ENCODE measurements at places on chromosomes 2 and 18. TPM values are rescaled to one million over a fixed set of nuclear protein-coding genes. Genes with fewer than 3 reads are reported as not detected.

DNA sequence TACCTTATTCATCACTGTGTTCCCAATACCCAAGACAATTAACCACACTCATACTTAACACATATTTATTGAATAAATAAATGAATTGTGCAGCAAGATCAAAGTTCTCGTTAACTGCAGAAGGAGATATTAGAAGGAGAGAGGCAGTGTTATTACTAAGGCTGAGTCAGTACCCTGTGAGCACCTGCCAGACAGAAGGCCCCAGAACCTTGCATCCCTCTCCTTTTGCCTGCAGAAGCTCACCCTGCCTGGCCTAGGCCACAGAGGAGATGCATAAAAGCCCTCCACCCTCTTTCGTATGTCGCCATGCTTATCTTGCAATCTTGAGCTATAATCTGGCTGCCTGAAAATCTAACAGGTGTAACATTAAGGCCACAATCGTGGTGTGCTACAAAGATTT, 20.5 kb upstream of the RNF149 start:
- no peaks in the 10 kb centered on the region for H3K36me3 ChIP-seq
- no peak overlapping the region for H3K27ac ChIP-seq
- H3K4me3 ChIP-seq: no peak overlapping the region
- no peaks in the 10 kb centered on the region for H3K27me3 ChIP-seq

GRCh38 chr2:157506586-157506985, 62.7 kb upstream of the CYTIP start:
- H3K27me3 ChIP-seq: peaks cover 4% of the 10 kb centered on the region
- DNase-seq: no peak
- no peak overlapping the region for H3K27ac ChIP-seq
- peaks cover 3% of the 10 kb centered on the region for H3K4me1 ChIP-seq

DNA sequence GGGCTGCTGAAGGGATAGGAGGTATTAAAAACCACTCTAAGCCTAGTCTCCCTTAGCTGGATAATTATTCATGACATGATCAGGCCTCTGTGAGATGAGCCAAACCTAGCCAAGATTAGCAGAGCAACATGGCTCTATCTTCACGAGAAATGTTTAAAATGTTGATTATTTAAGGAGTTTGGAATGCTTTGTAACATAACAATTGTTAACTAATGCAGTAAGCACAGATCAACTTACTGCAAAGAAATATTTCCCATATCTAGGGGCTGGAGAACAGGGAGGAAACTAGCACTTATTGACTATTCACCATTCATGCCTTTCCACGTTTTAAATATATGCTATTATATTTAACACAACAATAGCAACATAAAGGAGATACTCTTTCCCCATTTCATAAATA, 833.7 kb upstream of the CHAC2 start:
- no peak overlapping the region for H3K27ac ChIP-seq
- H3K27me3 ChIP-seq: no peaks in the 10 kb centered on the region
- no peak for DNase-seq
- no peak overlapping the region for H3K4me3 ChIP-seq
- peaks cover 8% of the 10 kb centered on the region for H3K4me1 ChIP-seq

GRCh38 chr2:168293766-168294165, 46.4 kb upstream of the STK39 start:
- H3K4me1 ChIP-seq: no peaks in the 10 kb centered on the region
- no peak overlapping the region for H3K4me3 ChIP-seq
- no peaks in the 10 kb centered on the region for H3K27me3 ChIP-seq
- DNase-seq: no peak
- no peaks in the 10 kb centered on the region for H3K36me3 ChIP-seq

DNA sequence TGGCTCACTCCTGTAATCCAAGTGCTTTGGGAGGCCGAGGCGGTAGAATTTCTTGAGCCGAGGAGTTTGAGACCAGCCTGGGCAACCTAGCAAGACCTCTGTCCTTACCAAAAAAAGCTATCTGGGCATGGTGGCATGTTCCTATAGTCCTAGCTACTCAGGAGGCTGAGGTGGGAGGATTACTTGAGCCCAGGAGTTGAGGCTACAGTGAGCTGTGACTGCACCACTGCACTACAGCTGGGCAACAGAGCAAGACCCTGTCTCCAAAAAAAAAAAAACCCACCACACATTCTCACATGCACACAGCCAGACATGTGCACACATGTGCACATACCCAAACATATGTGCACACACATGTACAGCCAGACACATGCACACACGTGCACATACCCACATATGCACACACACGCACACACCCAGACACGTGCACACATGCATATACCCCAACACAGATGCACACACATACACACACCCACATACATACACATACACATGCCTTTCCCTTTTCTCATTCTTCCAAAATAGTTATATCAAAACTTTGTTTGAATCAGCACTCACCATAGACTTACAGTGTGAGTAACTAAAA, 14.2 kb downstream of the GREB1 start:
- H3K27ac ChIP-seq: no peak overlapping the region
- H3K4me1 ChIP-seq: no peaks in the 10 kb centered on the region
- no peaks in the 10 kb centered on the region for H3K36me3 ChIP-seq
- DNase-seq: no peak
- H3K4me3 ChIP-seq: no peak overlapping the region

- DNase-seq: no peak
- H3K27ac ChIP-seq: no peak overlapping the region
- peaks cover 14% of the 10 kb centered on the region for H3K4me1 ChIP-seq
- no peak overlapping the region for H3K4me3 ChIP-seq
These were observed 22.6 kb downstream of the ADD2 start for GRCh38 chr2:70745276-70745825.

DNA sequence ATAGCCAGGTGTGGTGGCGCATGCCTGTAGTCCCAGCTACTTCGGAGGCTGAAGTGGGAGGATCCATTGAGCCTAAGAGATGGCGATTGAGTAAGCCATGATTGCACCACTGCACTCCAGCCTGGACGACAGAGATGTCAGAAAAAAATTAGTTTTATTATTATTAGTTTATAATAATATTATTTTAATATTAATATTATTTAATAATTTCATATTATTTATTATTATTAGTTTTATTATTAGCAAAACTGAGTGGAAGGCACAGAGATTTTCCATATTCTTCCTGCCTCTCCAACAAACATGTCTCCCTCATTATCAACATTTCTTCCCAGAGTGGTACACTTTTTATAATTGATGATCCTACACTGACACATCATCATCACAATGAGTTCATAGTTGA, 278.2 kb downstream of the SOX11 start:
- no peaks in the 10 kb centered on the region for H3K4me1 ChIP-seq
- H3K4me3 ChIP-seq: no peak overlapping the region
- H3K36me3 ChIP-seq: no peaks in the 10 kb centered on the region
- DNase-seq: no peak

DNA sequence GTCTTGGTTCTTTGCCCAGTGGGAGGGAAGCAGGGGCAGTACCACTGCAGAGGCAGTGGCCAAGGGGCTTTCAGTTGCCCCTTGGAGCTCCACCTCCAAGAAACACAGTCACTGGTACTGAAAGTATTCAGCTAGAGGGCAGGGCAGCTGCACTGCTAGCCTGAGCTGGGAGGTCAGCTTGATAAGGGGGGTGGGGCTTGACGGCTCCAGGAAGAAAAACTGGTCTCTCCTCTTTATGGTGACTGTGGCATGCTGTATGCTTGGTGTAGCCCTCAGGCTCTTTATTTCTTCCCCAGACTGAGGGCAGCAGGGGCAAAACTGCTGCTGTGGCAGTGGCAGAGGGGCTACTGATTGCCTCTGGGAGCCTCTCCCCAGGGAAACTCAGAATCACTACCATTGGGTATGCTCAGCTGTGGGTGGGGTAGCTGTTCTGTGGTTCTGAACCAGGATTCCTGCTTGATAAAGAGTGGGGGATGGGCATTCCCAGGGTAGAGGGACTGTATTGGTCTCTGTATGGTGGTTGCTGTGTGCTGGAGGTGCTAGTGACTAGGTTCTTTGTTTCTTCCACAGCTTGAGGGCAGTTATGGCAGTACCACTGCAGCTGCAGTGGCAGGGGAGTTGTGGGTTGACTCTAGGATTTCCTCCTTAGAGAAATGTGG, 134.6 kb upstream of the SCN7A start:
- no peak overlapping the region for H3K4me3 ChIP-seq
- H3K4me1 ChIP-seq: no peaks in the 10 kb centered on the region
- no peak overlapping the region for H3K27ac ChIP-seq
- H3K27me3 ChIP-seq: peaks cover 2% of the 10 kb centered on the region
- DNase-seq: no peak
- no peaks in the 10 kb centered on the region for H3K36me3 ChIP-seq

DNA sequence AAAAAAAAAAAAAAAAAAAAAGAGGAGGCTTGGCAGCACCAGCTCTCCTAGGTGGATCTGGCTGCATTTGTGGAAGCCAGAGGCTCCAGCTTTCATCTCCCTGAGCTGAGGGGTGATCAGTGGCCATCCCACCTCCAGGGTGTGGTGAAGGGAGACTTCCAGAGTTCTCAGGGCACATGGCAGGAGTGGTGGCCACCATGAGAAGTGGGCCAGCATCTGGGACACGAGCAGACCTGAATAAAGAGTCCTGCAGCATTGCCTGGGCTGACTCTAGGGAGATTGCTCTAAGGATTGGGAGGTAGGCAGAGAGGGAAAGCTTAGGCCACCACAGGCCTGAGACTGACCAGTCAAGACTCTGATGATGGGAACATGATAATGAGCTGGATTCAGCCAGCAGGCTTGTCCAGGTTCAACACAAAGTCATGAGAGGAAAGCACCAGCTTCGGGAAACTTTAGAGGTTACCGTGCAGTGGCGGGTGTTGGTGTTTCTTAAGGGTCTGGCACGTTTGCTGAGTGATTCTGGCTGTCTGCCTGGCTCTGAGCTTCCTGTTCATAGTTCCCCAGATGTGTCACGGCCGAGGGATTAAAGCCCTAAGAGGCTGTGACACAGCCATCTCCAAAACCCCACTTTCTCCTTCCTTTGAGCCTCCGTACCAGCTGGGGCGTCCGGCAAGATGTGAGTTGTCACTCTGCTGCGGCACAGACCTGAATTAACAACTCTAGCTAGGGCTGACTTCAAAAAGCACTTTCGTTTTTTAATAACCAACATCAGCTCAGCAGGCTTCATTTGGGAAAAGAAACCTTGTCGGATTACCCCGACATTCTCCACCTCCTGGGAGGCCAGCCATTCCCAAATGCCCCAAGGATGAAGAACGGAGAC, 38.3 kb upstream of the IL1R1 start:
- peaks cover 8% of the 10 kb centered on the region for H3K27me3 ChIP-seq
- peak overlapping the region; percentile 65 for H3K4me3 ChIP-seq
- peaks cover 18% of the 10 kb centered on the region for H3K4me1 ChIP-seq
- peak; percentile 68 for DNase-seq
- peaks cover 3% of the 10 kb centered on the region for H3K36me3 ChIP-seq

DNA sequence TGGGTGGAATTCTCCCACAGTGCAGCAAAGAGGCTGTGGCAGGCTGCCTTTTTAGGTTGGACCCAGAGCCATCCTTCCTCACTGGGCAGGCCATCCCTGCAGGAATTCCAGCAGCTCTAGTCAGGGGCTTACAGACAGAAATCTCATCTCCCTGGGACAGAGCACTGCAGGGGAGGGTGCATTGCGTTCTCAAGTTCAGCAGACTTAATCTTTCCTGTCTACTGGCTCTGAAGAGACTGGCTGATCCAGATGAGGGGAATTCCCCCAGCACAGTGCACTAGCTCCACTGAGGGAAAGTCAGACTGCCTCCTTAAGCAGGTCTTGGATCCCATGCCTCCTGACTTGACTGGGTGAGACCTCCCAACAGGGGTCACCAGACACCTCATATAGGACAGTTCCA, 899.7 kb upstream of the VRK2 start:
- H3K4me1 ChIP-seq: no peaks in the 10 kb centered on the region
- H3K27me3 ChIP-seq: no peaks in the 10 kb centered on the region
- H3K27ac ChIP-seq: no peak overlapping the region
- no peaks in the 10 kb centered on the region for H3K36me3 ChIP-seq
- DNase-seq: no peak

Gene KCNG2
- total RNA-seq: not detected
